ENCODE measurements at places on chromosomes 1 and 21.

GRCh38 chr1:94050254-94050653 lies 70.7 kb downstream of the ABCA4 start:
- no peak for DNase-seq

- no peak for DNase-seq
These were observed 58.3 kb upstream of the HAO2 start for GRCh38 chr1:119310301-119310700.

DNA sequence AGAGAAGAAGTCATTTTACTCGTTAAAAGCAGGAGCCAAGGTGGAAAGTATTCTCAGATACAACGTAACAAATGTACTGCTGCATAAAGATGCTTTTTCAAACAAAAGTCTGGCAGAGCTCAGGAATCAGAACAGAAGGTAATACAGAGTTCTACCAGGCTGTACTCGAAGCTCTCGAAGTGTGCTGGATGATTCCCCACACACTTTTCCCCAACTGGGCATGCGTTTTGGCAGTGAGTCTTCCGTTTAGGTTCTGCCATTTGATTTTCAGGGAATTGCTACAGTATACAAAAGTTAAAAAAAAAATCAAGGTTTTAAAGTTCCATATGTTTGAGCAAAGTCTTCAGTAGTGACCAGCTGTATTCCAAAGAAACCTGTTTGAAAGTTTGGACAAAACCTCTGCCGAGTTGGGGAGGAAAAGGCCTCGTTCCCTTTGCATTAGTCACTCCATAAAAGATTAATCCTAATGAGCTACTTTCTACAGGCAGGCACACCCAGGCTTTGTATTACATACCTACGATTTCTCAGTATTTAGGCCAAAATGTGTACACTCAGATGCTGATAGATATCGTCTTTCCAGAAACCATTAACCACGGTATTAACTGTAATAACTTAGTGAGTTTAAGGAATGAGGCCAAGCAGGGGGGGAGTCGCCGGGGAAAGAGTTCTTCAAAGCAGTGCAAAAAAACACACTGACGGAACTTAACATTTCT lies 477.1 kb downstream of the LMO4 start:
- peak; percentile 33 for DNase-seq

GRCh38 chr1:198258491-198258890 lies 101.7 kb downstream of the NEK7 start:
- DNase-seq, result no peak

GRCh38 chr1:88751714-88752113 lies 67.6 kb downstream of the PKN2 start:
- DNase-seq, result no peak

- no peak for DNase-seq
These were observed 39.5 kb downstream of the COLGALT2 start for GRCh38 chr1:183998045-183998444.

DNA sequence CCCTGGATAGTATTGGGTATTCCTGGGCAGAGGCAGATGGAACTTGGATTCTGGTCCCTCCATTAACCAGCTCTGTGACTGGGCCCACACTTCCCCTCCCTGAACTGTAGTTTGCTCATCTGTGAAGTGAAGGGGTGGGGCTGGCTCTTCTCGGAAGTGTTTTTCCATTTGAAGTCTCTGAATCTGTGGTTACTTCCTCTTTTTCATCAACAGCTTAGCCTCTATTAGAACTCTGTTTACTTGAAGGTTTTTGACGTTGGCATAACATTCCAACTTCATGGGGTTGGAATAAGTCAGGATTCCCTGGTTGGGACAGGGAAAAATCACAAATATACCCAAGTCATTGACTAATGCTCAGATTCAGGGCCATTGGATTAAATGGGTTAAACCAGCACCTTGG lies 3.6 kb downstream of the KIAA0040 start:
- no peak for DNase-seq

DNA sequence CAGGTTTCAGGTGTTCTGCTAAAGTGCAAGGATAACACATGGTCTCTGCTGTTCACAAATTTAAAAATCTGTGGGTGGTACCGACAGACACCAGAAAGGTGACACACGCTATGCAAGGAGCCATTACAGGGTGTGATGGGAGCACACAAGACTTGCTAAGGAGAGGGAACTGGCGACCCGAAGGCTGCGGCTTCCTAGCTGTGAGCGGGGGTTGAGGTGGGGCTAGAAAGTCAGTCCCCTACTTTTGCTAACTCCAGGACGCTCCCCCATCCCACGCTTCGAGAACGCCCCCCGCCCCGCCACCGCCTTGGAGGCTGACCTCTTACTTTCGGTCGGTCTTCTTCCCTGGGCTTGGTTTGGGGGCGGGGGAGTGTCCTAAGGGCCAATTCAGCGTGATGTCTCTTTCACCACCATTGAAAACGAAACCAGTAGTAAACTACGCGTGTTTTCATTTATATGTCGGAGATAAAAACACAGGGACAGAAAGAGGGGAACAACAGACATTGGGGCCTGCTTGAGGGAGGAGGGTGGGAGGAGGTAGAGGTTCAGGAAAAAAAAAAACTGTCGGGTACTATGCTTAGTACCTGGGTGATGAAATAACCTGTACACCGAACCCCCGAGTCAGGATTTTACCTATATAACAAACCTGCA lies 1.1 kb downstream of the CKS1B start:
- DNase-seq, result no peak

DNA sequence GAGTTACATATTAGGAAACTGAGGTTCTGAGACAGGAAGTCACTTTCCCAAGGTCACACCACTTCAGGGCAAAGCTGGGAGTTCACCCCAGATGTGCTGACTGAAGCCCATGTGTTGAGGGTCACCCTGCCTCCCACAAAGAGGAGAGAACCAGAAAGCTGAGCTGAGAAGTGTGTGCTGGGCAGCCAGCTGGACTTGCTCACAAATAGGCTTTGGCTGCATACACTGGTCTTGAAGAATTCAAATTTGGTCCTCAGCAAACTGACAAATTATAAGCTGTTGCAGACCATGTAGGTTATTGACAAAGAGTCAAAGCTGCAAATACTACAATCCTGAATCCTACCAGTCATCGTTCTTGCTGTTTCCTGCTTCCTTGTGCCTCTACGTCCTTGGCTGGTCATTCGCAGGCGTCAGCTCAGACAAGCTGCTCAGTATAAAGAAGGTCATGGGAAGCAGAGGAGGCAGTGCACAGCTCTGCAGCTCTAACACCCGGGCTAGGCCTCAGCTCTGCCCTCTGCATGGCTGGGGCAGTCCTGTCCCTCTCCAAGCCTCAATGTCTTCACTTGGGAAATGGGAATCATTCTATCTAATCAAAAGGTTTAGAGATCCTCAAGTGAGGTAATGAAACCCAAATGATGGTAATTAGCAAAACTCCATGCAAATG lies 40.0 kb downstream of the CDCP2 start:
- no peak for DNase-seq

DNA sequence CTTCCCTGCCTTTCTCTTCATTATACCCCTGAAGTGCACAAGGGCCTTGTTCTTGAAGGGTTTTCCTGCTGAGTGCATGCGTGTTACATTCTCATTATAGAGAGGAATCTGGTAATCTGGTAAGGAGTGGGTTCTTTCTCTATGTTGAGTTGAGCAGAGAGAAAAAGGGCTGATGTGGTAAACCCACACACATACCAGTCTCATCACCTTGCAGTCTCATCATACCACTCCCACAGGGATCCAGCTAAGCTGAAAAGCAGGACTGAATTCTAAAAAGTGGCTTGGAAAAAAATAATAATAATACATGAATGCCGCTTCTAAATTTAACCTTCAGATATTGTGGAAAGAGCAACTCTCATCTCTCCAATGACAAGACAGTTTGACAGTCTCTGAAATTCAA lies 10.5 kb upstream of the HTR1D start:
- no peak for DNase-seq

GRCh38 chr1:79741720-79742421 lies 735.3 kb upstream of the ADGRL4 start:
- DNase-seq, result no peak

DNA sequence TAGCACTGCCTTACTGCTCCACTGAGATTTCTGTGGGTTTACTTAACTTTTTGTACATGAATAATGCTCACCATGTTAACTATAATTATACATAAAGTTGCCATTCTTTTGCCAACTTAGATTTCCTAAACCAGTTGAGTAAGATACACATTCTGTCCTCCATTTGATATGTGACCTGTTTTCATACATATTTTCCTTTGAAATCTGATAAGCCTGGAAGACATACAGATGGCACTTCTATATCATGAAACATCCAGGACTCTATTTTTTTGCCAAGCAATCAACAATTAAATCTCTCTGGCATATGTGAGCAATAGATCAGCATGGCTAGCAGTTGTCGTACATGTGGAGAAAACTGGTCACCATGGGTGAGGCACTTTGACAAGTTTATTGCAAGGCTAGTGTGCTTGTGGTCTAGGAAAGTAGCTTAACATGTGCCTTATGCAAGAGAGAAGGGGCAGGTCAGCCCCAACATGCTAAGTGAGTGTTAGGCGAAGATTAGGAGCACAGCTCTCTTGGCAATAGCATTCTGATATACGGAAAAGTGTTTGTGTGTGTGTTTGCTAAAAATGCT lies 14.2 kb downstream of the PRRX1 start:
- no peak for DNase-seq

DNA sequence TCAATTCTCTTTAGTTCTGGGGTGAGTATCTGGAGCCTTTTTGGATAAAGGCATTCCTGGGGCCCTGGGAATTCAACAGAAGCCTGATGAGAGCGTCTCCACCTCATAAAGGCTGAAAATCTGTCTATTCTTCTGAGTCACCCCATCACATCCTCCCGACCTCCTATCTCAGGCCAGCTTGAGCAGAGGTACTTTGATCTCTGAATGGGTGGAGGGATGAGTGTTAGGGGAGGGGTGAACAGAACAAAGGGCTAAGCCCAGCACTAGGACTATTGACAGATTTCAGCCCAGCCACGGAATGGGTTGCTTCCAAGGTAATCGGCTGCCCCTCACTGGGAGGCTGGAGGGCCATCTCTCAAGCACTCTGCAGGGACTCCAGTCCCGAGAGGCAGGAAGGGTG lies 2.5 kb upstream of the MYBPH start:
- no peak for DNase-seq

- peak; percentile 63 for DNase-seq
These were observed 7.5 kb downstream of the PRXL2B start for GRCh38 chr1:2594001-2594640.

DNA sequence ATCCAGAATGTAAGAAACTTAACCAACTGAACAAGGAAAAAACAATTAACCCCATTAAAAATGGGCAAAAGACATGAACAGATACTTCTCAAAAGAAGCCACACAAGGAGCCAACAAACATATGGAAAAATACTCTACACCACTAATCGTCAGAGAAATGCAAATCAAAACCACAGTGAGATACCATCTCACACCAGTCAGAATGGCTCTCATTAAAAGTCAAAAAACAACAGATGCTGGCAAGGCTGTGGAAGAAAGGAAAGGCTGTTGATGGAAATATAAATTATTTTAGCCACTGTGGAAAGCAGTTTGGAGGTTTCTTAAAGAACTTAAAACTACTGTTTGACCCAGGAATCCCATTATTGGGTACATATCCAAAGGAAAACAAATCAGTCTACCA lies 51.2 kb downstream of the RGS4 start:
- no peak for DNase-seq

- peak; percentile 73 for DNase-seq
These were observed 207.8 kb downstream of the SLC45A1 start for GRCh38 chr1:8525558-8526275.

GRCh38 chr1:156926175-156926574 lies 5.7 kb downstream of the LRRC71 start:
- no peak for DNase-seq

DNA sequence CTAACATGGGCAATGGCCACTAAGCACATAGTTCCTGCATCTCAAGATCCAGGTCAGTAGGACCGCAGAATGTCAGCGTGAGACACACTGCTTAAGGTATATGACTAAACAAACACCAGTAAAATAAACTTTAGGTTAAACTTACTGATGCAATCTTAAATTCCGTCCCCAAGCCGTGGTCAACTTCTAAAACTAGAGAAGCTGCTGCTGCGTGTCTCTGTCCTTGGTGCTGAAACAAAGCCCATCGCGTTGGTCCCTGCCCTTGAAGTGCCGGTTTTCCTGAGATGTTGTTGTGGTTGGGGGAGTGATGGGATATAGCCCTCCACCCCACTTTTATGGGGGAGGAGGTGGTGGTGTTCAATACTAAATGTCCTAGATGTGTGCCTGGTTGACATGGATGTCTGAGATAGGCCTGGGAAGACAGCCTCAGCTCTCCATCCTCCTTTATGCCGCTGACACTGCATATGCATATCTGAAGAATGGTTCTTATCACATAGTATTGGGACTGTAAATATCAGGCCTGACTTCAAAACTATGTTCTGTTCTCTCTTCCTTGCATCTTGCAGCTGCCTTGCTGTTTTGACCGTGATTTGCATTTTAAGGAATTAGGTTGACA lies 72.0 kb upstream of the KCNA3 start:
- DNase-seq, result peak; percentile 39

GRCh38 chr1:58395355-58395754 lies 151.2 kb downstream of the OMA1 start:
- no peak for DNase-seq

GRCh38 chr1:176904057-176904751 lies 260.3 kb downstream of the ASTN1 start:
- no peak for DNase-seq

DNA sequence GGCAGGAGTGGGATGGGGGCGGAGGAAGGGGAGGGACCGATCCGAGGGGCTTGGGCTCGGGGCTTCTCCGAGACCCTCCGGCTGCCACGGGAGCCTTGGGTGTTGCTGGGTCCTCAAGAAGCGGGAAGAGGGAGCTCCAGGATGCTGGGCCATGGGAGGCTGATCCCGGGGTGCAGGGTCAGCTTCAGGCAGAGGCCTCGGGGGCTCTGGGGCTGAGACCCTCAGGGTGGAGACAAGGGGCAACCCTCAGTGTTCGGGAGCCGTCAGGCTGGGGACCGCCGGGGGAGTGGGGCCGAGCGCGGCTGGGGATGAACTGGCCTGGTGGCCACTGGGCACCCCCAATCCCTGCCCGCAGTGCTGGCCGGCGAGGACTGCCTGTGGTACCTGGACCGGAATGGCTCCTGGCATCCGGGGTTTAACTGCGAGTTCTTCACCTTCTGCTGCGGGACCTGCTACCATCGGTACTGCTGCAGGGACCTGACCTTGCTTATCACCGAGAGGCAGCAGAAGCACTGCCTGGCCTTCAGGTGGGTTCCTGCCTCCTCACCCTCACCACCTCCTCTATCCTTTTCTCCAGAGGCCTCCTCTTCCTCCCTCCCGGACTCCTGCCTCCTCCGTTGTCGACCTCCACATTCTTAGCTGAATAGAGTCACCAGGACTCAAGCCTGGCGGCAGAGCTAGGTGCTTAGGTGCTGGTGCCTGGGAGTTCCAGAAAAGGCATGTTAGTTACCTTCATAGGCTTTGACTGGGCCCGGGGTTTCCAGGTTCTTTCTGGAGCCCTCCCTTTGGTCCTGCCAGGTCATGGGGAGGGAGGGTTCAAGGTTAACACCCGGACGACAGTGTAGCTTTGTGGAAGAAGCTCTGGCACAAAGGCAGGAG lies 631 bp downstream of the SHISA4 start:
- no peak for DNase-seq

GRCh38 chr21:20270365-20271055 lies 727.7 kb upstream of the NCAM2 start:
- no peak for DNase-seq

GRCh38 chr1:202568826-202569225 lies 141.4 kb downstream of the SYT2 start:
- no peak for DNase-seq

Measured in mesothelial cell of epicardium (in vitro differentiated cells).